Sciatic nerve (tissue), 2 donors: ENCODE measurements at places on chromosomes 4 and X.

DNA sequence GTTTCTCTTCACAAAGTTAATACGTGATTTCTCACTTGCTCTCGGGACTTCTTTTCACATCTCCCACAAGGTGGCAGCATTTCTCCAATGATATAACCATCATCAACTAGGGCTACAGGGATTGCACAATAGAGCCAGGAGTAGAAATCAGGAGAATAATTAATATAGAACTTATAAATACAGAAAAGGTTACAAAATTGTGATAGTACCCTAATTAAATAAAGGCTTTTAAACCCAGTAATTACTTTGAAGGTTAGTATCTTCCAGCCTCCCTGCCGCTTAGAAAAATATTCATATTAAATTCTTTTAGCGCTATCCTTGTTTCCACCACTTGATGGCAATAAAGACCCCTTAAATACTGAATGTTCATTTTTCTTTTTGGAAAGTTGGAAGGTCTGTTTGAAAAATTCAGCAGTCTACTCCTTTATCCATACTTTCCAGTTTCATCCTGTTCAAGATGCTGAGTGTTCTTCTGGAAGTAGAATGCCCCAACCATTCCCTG lies 65.8 kb downstream of the RASGEF1B start:
- DNase-seq, result no peak

- DNase-seq, result no peak
Measured at GRCh38 chr4:74085669-74086068, 13.3 kb downstream of the CXCL2 start.

DNA sequence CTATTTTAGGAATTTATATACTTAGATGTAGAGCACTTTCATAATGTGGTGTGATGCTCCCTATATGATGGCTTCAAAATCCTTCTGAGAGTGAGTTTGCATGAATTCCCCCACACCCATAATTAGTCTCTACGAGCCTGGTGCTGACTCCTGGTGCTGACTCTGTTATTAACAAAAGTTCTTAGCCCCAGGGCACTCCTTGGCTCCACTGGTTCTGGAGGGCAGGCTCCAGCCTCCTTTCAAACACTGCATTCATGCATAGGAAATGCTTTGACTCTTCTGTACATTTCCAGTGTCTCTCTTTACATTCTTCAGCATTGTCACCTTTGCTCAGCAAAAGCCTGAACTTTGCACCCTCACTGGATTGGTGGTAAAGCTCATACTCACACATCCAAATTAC lies 64.0 kb downstream of the LNX1 start:
- DNase-seq, result no peak

DNA sequence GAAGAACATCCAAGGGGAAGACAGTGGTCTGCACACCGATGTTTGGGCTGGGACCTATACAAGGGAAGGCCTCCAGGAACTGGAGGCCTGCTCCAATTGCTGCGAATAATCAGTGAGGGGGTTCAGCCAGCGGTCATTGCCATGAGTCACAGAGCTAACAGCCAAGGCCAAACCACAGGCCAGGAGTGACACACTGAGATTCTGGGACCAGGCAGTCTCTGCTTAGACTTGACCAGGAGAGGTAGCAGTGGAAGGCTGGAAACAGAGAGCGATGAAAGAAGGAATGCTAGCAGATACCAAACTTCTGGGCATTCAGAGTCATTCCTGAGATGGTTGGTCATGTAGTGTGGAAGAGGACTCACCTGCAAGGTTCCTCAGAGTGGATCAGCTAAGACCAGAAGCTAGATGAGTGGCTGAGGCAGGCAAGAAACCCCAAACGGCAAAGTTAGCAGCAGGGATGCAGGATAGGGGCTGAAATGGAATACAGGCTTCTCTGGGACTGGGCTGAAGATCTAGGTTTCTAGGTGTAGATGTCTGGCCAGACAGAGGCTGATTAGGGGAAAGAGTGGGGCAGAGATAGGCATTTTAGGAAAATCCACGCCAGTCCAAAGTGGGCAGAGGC lies 54.7 kb downstream of the CNGA2 start:
- peak; percentile 68 for DNase-seq

- no peak for DNase-seq
Measured at GRCh38 chr4:25835384-25835783, 27.4 kb downstream of the SEL1L3 start.
